Left renal pelvis (tissue), 4 donors: ENCODE measurements at places on chromosomes 3 and 15. TPM values are rescaled to one million over a fixed set of nuclear protein-coding genes. Genes with fewer than 3 reads are reported as not detected.

ATP13A5 gene
- polyA plus RNA-seq: not detected

PIGZ gene
- polyA plus RNA-seq: 1.6 TPM

- no peak for DNase-seq
Observed at GRCh38 chr3:118907909-118908308, 126.7 kb downstream of the IGSF11 start.

GRCh38 chr3:46065294-46065705 lies 38.0 kb upstream of the XCR1 start:
- DNase-seq: no peak

DNA sequence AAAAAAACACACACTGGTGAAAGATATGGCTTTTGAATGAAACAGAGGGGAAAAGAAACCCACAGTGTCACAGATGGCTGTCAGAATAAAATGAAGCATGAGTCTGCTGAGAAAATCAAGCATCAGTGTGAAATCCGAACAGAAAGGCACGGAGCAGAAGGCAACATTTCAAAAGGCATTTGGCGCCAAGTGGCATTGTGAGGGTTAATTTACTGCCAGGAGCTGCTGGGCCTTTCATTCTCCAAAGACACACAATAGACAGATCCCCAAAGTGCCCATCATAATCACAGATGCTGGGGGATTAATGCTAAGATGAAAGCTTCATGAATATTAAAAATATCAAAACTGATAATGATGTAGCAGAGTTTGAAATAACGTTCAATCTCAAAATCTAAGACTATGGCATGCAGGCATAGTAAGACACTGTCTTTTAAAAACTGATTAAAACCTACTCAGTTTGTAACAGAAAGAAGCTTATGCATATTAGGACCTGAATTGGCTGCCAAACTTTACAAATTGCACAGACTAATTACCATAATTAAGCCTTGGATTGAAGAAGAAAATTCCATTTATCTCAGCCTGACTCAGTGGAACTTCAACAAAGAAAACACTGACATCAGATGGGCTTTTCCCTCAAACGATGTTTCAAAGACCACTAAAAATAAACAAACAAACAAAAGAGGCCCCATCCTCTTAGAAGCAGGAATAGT lies 589.2 kb downstream of the ROBO1 start:
- DNase-seq: no peak
